H1 (cell line): ENCODE measurements at places on chromosomes 5 and 9. TPM values are rescaled to one million over a fixed set of nuclear protein-coding genes. Genes with fewer than 3 reads are reported as not detected.

GRCh38 chr9:86405926-86406325, 51.7 kb upstream of the TUT7 start:
- no peak for DNase-seq

DNA sequence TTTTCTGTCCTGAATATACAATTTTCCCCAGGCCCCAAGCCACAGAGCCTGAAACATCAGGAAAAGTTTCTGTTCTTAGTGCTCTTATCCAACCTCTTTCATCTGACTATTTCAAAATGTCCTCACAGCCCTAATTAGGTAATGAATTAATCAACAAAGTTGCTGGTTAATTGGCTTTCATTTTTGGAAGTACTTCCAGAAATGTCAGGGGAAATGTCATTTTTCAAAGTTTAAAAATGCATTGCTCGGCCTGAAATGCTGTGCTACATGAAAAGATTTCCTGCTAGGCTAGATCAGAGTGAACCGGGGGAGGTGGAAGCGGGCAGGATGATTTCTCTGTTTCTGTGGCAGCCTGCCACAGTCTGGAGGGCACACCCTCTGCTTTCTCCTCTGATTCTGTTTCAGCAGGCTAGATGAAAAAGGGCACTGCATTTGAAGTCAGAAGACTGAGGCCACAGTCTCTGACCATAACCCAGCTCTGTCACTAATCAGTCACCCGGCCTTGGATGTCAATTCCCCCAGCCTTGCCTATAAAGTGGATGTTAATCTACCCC, 55.9 kb upstream of the BARX1 start:
- DNase-seq: no peak

- DNase-seq: no peak
Observed at GRCh38 chr9:4061717-4062116, 238.2 kb downstream of the GLIS3 start.

The IL9 gene
- not detected in 2 replicates for polyA plus RNA-seq

DNA sequence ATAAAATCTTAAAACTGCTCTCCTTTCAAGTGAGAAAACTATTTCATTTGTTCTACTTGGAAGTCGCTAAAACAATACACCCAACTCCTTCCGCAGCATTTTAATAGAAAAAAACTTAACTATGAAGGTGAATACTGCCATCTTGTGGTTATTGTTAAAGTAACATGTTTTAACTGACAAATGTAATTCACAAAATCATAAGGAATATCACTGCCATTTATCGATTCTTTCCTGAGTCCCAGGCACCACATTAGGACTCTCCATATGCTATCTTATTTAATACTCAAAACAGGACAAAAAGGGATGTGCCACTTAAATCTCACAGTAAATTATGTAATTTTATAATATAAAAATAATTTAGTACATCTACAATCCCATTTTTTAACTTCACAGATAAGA, 130.5 kb upstream of the ITGA1 start:
- DNase-seq: no peak

The PCDH1 gene
- polyA plus RNA-seq: 102 and 120 TPM in 2 replicates
